ENCODE measurements at places on chromosomes 5 and 9. TPM values are rescaled to one million over a fixed set of nuclear protein-coding genes. Genes with fewer than 3 reads are reported as not detected.
A peak's percentile ranks its signal among the peaks of the same experiment; 100 is the strongest.

- DNase-seq, result no peak
Observed at GRCh38 chr5:348726-349125, 27.2 kb downstream of the AHRR start.

- peak; percentile 29 for DNase-seq
Observed at GRCh38 chr5:179870403-179870903, 11.8 kb upstream of the MRNIP start.

DNA sequence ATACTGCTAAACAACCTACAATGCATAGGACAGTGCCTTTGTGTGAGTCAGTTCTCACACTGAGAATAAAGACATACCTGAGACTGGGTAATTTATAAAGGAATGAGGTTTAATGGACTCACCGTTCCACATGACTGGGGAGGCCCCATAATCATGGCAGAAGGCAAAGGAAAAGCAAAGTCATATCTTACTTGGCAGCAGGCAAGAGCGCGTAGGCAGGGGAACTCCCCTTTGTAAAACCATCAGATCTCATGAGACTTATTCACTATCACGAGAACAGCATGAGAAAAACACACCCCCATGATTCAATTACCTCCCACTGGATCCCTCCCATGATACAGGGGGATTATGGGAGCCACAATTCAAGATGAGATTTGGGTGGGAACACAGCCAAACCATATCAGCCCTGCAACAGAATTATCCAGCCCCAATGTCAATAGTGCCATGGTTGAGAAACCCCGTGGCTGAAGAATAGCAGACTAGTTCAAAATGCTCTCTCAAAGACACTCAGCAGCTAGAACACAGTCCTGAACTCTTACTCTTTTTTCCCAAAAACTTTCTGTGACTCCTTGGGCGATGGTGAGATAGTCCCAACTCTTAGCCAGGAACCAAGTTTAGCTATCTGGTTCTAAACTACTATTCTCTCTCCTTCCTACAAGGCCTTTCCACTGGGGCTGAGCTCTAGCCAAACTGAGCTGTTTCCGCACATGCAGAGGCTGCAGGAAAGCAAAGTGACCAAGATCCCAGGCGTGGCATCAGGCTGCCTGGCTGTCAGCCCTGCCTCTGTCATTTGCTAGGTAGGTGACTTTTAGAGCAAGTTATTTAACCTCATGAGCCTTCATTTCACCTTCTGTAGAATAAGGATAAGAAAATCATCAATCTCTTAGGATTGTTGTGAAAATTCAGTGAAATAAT, 21.7 kb downstream of the FAT2 start:
- no peak for DNase-seq

Gene MUSK
- not detected for total RNA-seq

- no peak for DNase-seq
Observed at GRCh38 chr5:75450069-75450468, 61.4 kb downstream of the CERT1 start.

DNA sequence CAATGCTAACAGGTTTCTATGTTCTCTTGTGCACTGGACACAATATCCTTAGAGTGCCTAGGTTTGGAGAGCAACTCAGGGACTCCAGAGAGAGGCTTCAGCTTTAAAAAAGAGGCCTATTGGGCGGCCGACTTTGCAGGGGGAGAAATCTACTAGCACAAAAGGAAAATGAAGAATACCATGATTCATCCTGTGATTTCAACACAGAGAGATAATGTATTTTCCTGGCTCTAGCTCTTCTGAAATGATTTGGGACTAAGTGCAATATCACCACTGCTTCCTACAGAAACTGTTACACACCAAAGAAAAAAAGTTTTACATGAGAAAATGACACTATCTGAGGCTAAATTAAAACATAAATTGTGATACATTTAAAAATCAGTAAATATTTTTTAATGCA, 146.1 kb upstream of the TSLP start:
- no peak for DNase-seq

Gene UBE2QL1
- total RNA-seq, result not detected

- DNase-seq, result no peak
Observed at GRCh38 chr5:93636837-93637236, 53.8 kb downstream of the NR2F1 start.

- DNase-seq, result no peak
Observed at GRCh38 chr5:66343370-66344071, 199.4 kb downstream of the SREK1 start.

DNA sequence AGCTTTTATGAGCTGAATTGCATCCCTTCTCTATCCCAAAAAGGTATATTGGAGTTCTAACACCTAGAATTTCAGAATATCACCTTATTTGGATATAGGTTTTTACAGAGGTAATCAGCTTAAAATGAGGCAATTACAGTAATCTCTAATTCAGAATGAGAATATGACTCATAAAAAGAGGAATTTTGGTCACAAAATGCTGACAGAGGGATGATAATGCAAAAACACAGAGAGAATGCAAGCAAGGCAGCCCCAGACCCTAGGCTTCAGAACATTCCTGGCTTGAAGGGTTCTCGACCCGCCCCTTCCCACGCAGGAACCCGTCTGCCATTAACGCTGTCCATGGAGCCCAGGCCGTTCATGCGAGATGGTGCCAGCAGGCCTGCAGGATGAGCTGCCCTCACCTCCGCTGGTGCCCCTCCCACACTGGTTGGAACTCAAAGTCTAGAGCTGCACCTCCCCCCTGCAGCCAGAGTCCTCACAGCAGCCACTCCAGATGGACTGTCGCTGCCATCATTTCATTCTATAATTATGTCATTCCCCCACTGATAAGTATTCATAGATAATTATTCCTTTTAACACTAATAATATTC, 1173.4 kb upstream of the ACO1 start:
- DNase-seq, result no peak

DNA sequence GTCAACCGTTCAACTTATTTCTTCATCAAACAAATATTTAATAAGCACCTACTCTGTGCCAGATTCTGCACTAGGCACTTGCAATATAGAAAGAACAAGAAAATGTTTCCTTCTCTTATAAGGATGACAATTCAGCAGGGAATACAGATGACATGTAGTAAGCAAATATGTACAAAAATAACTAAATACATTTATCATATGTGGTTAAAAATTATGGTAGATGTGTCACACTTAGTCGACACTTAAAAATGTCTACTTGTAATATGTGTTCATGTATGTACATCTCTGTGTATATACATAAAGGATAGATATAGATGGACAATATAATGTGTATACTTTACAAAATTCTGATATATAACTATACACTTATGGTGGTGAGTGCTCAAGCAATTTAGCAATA, 417.0 kb upstream of the MEF2C start:
- no peak for DNase-seq

Gene SLC6A3
- not detected for total RNA-seq

DNA sequence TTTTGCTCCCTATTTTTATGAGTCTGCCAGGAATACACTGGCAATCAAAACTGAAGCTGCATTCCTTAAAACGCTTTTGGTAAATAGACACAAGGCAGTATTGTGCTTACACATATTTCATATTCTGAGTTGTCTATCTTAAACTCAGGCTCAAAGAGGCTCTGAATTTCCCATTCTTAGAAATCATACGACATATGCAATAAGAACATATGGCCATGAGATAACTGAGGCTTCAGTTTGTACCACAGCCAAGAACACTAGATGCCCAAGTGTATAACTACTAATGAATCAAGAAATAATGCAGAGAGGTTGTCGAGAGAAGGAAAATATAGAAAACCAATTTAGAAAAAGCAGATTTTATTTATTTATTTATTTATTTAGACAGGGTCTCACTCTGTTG, 357.4 kb downstream of the NDUFS4 start:
- DNase-seq, result no peak

DNA sequence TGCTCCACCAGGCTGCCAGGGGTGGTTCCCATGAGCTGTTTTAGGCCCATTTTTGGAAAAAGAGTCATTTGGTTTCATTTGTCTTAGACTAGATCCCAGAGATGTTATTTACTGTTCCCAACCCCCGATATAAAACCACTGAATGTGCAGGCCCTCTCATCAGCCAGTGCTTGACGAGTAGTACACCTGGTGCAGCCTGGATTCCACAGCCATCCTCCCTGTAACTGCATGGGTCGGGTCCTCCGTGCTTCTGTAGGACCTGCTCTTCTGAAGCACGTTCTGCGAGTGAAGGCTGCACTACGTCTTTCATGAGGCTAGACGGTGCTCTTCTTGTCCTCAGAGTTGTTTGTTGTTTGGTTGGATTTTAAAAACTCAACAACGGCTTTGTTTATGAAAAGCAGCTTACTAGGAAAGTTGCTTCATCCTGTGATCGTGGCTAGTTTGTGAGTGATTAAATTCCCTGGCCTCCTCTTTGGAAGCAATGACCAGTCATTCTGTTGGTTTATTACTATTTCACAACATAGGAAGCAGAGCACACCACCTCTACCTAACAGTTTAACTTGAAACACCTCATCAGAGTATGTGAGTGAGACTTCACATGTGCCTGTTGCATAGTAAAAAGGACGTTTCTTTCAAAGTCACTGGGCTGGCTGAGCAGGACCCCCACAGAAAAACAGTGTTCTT, 135.2 kb downstream of the AOPEP start:
- no peak for DNase-seq

- no peak for DNase-seq
Observed at GRCh38 chr9:9730174-9730573, 882.6 kb downstream of the PTPRD start.

DNA sequence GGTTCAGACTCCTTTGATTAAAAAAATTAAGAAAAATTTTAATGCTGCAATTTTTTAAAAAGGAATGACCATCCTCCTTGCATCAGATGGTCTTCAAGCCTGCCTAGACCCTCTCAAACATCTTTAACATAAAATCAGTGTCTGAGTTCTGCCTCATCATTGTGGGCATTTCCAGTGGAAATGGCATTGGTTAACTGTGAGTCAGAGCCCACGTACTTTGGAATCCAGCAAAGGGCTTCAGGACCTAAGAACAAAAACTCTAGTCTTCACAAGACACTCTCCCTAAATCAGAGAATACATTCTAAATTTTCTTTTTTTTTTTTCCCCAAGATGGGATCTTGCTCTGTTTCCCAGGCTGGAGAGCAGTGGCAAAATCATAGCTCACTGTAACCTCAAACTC, 9.4 kb upstream of the C5orf15 start:
- DNase-seq, result no peak

- DNase-seq, result no peak
Observed at GRCh38 chr5:177545487-177546257, 8.7 kb downstream of the FAM193B start.

Gene OBP2B
- total RNA-seq, result not detected

DNA sequence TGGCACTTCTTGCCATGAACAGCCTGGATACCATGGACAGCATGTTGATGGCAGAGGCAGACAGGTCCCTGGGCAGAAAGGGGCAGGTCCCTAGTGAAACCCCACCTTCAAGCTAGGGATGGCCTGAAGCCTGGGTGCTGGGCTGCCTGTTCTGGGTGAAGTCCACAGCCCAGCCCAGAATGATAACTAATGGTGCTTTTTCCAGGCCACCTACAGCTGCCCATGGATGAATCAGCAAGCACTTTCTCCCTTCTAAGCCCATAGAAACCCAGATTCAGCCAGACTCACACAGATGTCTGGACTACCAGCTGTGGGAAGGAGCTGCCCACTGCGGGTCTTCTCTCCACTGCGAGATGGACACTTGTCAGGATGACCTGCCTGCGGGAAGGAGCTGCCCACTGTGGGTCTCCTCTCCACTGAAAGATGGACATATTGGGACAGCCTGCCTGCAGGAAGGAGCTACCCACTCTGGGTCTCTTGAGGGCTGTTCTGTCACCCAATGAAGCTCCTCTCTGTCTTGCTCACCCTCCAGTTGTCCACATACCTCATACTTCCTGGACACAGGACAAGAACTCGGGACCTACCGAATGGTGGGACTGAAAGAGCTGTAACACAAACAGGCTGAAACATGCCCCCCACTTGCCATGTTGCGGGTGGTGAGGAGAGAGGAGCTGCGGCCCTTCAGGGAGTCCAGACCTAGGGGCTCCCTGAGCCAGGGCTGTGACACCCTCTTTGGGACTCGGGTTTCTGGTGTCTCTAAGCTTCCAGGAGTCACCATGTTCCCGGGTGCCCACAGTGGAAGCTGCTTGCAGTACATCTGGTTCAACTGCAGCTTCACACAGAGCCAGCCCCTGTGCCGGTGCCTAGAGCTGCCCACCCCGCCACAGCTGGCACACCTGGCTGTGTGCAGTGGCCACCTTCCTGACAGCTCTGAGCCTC, 60.7 kb upstream of the SYNPO start:
- no peak for DNase-seq

Gene SPAG8
- total RNA-seq, result 0.27 TPM

DNA sequence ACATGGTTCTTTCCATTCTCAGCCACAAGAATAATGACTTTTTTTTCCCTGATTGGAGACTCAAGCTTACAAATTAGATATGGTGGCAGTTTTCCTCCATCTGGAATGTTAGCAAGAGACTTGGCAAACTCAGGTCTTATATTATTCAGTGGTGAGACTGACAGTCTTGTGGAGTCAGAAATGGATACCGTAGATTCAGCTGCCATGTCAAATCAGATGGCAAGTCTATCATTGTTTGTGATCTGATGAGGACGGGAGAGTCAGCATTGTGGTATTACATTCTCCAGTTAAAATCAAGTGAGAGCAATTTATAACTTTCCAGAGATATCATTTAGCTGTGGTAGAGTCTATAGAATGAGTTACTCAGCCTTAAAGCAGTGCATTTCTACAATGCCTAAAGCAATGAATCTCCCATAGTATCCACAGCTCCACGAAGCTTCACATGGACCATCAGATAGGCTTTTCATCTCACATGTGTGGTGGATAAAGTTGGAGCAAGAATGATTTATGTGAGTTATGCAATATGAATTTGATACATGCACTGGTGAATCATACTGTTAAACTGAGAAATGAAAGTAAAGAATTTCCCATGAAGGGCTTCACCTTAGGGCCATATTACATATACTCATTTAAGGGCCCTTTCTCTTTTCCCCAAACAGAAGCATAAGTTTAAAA, 430.6 kb downstream of the ZNF608 start:
- DNase-seq, result no peak

DNA sequence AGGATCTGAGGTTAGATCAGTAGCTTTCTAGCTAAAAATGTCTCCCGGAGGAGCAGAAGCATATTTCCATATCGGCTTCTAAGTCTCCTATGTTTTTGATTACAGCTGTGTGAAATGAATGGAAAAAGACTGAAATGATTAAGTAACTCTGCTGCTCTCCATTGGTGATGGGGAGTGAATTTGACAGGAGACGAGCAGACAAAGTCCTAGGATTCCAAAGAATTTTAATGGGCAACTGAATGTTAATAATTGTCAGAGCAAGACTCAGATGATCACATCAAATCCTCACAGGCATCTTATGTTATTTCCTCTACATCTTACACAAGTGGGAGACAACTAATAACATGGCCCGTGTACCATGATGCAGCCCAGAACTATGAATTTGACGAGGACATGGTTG, 66.8 kb downstream of the LIX1 start:
- DNase-seq, result no peak

DNA sequence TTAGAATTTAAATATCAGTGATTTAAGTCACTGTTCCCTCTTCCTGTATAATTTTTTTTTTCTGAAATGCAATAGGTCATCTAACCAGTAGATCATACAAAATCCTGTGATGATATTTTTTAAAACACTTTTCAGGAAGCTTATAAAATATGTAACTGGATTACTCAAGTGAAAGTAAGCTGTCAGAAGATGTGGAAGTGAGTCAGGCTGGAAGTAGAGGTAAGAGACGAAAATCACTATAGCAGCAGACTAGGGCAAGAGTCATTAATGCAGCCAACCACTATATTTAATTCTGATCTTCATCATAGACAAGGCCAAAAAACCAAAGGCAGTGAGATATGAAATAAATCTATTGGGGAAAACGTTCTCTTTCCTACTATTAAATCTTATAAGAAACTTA, 65.7 kb upstream of the C6 start:
- no peak for DNase-seq

Gene TMEM215
- total RNA-seq, result not detected

- no peak for DNase-seq
Observed at GRCh38 chr5:151499501-151500035, 52.2 kb downstream of the SLC36A1 start.
